ENCODE measurements at places on chromosomes 16 and 17.
A peak's percentile ranks its signal among the peaks of the same experiment; 100 is the strongest.

- no peak for DNase-seq
These were observed 34.5 kb downstream of the USP7 start for GRCh38 chr16:8929086-8929748.

DNA sequence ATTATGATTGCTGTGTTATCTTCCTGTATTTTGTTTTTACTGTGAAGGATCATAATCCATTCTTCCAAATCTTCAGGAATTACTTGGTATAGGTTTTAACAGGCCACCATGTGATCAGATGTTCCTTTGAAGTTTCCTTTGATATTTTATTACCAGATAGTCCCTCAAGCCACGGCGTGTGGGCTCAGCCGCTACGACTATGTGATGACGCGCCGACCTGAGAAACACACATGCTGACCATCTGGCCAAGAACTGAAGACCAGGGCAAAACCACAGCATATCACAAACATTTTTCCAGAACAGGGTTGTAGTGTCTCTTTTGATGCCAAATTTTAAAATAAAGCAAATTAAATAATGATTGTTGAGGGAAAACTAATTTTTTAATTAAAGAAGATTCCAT, 47.3 kb downstream of the ZCCHC14 start:
- DNase-seq: peak; percentile 56

DNA sequence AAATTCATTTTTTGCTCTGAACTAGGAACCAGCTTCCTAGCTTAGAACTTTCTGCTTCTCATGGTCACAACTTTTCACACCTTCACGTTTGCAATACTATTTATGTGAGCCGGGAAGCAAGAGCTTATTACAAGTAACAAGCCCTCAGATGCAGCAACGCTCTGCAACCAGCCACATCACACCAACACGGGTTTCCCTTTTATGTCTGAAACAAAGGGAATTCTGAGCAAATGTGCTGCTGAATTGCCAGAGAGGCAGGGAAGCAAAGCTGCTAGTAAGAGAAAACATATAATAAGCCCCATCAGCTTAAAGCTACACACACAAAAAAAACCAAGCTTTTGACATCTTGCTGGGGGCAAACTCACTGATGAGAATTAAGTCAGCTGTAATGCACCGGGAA, 122.2 kb downstream of the SLC39A11 start:
- no peak for DNase-seq

DNA sequence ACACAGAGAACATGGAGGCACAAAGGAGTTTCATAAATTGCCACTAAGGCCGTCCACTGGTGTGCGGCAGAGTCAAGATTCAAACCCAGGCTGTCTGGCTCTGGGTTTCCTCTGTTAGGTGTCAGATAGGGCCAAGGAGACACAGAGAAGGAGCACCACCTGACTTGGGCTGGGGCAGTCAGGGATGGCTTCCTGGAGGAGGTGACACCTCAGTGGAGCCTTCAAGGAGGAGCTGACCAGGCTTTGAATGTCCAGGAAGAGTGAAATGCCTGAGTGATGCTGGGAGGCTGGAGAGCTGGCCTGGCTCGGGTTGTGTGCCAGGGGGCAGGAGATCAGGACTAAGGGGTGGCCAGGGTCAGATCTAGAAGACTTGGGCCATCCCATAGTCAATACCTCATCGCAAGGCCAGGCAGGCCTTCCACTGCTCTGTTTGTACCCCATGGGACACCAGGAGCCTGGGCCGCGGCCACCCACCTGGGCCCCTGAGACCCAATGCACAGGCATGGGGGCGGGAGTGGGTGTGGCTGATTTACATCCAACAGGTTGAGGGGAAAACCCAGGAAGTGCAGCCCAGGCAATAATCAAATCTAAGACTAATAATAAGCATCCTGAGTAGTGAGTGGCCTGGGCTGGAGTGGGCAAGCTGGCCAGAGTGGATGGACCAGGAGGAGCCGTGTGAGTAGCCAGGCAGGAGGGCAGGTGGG, 73.7 kb downstream of the USP22 start:
- no peak for DNase-seq

GRCh38 chr16:12422233-12422632, 381.5 kb downstream of the CPPED1 start:
- no peak for DNase-seq

DNA sequence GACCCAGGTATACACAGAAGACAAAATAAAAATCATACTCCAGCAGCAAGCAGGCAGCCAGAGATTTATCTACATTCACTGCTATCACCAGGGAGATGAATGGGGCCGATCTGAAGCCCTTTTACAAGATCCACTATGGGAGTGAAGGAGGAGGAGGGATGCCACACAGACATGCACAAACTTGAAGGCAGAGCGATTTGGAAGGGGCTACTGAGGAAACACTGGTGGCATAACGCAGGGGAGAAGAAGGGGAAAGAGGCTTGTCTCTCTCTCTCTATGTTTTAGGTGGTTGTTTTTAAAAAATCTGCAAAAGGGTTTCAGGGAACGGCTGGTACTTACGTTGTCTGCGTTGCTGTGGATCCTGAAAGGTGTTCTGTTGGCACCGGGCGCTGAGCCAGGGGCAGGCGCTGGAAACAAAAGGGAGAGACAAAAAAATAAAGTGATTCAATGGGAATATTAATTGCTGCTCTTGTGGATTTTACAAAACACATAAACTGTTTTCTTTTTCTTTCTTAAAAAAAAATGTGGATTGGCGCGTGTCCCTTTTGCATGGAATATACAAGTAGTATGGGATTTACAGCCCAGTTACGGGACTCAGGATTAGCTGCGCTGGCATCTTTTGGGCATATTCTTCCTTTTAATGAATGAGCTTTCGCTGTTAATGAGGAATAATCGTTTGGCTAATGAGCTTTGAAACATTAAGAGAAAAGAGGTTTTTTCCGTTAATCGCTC, 255.3 kb upstream of the PMFBP1 start:
- no peak for DNase-seq

GRCh38 chr17:47862621-47863440, 11.9 kb upstream of the SP6 start:
- peak; percentile 76 for DNase-seq

GRCh38 chr16:52677501-52677900, 130.6 kb upstream of the TOX3 start:
- DNase-seq: no peak

DNA sequence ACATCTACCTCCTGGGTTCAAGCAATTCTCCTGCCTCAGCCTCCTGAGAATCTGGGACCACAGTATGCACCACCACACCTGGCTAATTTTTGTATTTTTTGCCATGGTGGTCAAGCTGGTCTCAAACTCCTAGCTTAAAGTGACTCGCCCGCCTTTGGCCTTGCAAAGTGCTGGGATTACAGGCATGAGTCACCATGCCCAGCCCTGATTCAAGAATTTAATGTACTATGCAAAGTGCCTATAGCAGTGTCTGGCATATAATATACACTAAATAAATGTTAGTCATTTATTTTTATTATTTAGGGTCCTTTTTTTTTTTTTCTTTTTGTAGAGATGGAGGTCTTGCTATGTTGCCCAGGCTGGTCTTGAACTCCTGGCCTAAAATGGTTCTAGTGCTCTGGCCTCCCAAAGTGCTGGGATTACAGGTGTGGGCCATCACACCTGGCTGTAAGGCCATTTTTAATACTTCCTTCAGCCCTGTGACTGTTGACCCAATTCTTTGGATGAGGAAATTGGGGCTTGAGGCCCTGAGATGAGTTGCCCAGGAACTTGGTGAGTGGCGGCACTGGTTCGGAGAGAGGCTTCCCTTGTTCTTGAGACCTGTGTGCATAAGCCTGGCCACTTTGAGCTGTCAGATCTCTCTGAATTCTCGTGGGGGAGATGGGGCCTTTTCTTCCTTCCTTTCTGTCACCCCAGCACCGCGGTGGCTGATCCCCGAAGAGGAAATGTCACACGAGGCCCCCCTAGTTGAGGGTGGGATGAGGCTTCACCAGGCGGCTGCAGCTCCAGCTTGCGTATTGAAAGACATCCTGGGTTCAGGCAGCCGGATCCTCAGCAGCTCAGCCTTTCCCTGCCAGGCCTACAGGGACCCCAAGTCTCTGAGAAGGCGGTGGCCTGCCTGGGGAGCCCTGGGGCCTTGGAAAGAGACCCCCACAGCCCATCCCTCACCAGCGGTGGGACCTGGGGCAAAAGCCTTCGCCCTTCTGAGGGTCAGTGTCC, 38.7 kb downstream of the LAT start:
- no peak for DNase-seq

GRCh38 chr16:2469399-2470233, 1.5 kb upstream of the NTN3 start:
- no peak for DNase-seq

DNA sequence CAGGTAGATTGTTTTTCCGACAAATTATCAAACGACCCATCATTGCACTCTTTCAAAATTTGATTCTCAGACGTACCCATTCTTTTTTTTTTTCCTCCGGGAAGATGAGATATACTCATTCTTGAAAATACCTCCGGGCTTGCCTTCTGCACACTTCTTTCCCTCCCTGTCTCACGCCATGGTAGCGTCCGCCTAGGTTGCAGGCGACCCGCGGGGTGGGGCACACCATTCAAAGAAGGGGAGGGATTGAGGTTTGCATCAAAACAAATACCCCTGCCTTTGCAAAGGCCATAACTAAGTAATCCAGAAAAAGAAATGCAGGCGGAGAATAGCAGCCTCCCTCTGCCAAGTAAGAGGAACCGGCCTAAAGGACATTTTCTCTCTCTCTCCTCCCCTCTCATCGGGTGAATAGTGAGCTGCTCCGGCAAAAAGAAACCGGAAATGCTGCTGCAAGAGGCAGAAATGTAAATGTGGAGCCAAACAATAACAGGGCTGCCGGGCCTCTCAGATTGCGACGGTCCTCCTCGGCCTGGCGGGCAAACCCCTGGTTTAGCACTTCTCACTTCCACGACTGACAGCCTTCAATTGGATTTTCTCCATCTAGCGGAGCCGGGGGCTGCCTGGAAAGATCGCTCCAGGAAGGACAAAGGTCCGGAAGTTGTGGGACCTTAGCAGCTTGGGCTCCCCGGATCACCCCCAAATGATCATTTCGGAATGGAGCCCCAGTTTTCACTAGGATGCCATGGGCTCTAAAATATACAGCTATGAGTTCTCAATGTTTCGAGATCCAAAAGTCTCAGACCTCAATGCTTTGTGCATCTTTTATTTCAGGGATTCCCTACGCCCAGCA, 843 bp downstream of the TP53 start:
- peak; percentile 87 for DNase-seq

DNA sequence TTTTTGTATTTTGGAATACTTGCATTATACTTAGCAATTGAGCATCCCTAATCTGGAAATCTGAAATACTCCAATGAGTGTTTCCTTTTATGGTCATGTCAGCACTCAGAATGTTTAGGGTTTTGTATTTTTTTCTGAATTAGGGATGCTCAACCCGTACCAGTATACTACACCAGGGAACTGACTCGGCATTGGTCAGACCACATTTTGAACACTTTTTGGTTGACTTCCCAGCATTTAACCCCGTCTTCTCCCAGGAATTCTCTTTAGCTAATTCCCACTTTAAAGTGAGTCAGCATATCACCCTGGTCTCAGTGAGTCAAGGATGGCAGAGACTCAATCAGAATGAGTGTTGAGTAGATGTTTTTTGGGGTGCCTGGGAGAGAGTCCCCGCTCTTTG, 177.9 kb downstream of the SPECC1 start:
- peak; percentile 42 for DNase-seq

- peak; percentile 92 for DNase-seq
These were observed 13.3 kb downstream of the JUP start for GRCh38 chr17:41773190-41773588.

- DNase-seq: no peak
These were observed 6.2 kb downstream of the NAT9 start for GRCh38 chr17:74769856-74770497.

DNA sequence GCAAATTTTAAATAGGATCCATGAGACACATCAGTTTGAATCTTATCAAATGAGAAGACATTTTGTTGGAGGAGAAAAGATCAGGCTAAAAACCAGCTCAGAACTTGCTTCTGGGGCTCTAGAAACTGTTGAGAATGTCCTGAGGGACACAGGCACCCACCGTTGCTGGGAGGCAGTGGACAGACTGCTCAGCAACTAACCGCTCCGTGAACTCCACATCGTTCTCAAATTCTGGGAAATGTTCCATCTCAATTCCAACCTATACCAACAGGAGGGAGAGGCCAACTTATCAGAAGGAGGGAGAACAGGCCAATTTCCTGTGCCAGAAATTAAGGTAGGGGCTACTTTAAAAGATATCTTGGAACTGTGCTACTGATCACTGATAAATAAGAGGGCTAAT, 8.3 kb downstream of the TAT start:
- no peak for DNase-seq

DNA sequence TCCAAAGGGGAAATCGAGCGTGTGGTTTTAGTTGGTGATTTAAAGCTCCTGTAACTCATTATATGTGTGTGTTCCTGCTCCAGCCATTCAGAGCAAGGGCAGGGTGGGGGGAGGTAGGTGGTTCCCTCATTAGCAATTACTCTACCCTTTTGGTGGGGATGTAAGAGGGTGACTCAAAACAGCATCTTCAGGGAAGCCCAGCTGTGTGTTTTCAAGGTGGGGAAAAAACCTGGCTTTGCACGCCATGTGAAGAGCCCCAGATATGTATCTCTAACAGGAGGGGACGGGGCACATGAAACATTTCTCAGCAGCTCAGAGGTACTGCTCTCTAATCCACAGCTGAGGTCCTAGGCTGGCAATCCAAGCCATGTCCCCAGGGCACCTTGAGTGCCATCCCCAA, 241.3 kb upstream of the ZFHX3 start:
- no peak for DNase-seq

DNA sequence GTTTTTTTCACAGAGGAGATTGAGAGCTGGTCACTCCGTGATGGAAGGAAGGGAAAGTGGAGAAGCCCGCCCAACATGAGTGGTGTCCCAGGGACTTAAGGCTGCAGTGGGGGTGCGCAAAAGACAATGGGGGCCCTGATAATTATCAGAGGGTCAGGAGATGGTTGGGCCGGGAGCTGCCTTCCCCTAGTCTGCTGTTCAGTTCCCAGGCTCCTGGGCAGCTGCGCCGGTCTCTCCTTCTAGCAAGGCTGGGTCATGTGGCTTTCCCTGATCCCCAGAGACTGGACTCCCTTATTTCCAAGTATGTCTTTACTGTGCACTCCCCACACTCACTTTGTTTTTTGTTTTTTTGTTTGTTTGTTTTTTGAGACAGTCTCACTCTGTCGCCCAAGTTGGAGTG, 16.2 kb downstream of the CYGB start:
- DNase-seq: no peak

- no peak for DNase-seq
These were observed 53.8 kb upstream of the ARL6IP1 start for GRCh38 chr16:18855196-18855595.

- DNase-seq: peak; percentile 86
These were observed 14.7 kb downstream of the C1QTNF1 start for GRCh38 chr17:79038545-79039135.

DNA sequence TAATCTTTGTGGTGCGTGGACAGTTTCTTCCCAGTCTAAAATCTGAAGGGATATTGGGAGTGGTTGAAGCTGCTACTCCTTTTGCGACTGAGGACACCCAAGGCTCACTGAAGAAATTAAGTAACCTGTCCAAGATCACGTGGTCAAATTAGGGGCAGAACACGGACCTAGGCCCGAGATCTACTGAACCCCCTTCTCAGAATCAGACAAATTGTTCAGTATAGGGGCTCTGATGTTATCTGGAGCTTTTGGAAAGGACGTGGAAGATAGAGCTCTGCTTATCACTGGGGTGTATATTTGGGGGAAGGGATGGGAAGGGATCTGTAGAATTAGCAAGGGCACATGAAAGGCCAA, 857 bp downstream of the TANGO6 start:
- no peak for DNase-seq

GRCh38 chr16:64830653-64831052, 291.2 kb downstream of the CDH11 start:
- DNase-seq: peak; percentile 84

GRCh38 chr17:79932451-79933306, 93.4 kb upstream of the CBX4 start:
- DNase-seq: no peak
